GM03348 (cell line): ENCODE measurements at places on chromosomes 7 and 10.
A peak's percentile ranks its signal among the peaks of the same experiment; 100 is the strongest.

GRCh38 chr7:76129366-76129765 lies 72.3 kb upstream of the SRRM3 start:
- DNase-seq, result no peak

DNA sequence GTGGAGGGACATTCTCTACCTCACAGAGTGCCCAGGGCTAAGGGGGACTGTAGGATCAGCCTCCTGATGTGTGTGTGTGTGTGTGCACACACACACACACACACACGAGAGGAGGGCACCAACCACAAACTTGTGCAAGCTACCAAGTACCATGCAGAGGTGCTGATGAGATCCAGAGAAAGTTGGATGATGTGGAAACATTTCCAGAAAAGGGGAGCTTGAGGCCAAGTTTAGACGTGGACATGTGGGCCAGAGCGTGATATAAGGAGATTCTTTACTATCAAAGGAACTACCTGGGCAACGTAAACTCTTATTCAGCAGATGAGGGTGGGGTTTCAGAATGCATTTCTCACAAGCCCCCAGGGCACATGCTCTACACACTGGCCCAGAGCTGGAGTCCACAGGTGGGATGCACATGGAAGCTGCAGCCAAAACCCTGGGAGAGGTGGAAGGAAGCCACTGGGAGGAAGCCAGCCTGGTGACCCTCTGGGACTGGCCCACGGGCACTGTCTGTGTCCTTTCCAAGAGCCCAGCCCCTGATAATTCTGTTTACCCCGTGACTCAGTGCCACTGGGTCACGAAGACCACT lies 53.5 kb downstream of the DLG5 start:
- DNase-seq, result no peak

DNA sequence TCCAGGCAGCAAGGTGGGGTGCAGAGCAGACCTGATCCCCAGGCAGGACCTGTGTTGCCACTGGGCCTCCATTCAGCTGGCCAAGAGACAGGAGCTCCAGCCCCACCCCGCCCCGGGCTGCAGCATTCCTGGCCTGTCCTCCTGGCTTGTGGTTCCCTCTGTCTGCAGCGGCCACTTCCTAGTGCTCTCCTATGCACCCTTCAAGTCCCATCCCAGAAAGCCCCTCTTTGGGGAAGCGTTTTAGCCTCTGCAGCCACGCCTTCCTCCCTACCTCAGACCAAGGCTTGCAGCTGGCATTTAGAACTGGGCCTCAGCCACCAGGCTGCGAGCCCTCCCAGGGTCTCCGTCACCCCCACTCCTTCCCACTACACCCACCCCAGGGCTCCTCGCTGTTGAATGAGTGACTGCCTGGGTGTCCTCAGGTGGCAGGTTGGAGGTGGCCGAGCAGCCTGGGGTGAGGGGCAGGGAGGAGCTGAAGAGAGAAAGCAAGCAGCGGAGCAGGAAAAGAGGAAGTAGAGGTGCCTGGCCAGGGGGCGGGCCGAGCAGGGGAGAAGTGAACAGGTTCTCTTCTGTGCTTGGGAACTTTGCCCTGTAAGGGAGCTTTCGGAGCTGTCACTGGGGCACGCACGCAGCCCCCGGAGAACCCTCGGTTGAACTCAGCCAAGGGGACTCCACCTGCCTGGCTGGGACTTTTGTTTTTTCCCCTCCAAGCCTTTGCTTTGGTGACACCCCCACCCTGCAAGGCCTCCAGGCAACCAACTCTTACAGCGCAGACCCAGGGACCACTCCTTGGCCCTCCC lies 109.1 kb upstream of the TNRC18 start:
- peak; percentile 63 for DNase-seq

DNA sequence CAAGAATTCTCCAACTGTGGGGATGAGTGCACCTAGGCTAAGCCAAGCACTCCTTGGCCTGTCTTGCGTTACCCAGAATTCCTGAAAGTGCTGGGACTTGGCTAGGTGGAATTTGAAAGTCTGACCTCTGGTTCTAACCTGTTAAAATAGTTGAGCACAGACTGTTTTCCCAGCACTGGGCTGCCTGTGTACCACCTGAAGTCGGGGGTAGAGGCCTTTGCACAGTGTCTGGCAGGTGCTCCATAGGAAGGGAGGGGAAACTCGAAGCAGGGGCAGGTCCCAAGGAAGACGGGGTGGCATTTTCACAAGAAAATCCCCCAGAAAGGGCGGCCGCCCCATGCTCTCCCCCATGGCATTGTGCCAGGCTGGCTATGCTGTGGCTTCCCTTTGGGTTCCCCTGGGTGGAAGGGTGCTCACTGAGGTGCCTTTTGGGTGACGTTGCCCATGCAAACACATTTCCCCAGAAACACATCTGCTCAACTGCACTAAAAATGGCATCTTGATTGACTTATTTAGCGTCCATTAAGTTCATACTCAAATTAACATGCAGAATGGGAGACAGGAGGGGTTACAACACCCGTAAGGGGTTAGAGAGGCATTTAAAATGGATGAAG lies 62.9 kb downstream of the SYPL1 start:
- DNase-seq, result no peak

GRCh38 chr7:17770710-17771375 lies 169.5 kb downstream of the SNX13 start:
- DNase-seq, result no peak

DNA sequence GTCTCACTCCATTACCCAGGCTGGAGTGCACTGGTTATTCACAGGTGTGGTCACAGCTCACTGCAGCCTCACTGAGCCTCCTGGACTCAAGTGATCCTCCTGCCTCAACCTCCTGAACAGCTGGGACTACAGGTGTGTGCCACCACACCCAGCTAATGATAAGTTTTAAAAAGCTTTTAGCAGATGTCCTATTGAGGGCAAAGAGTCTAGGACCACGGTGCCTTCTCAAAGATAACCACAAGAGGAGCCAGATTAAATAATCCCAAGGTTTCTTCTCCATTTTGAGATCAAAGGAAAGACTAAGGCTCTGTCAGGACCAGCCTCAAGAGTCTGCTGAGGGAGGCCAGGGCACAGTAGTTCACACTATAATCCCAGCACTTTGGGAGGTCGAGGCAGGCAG lies 4.7 kb downstream of the ATP5MF start:
- DNase-seq, result no peak

GRCh38 chr7:131370523-131370968 lies 42.9 kb downstream of the MKLN1 start:
- DNase-seq, result peak; percentile 16

- DNase-seq, result no peak
Measured at GRCh38 chr7:17863095-17863808, 77.0 kb downstream of the SNX13 start.

DNA sequence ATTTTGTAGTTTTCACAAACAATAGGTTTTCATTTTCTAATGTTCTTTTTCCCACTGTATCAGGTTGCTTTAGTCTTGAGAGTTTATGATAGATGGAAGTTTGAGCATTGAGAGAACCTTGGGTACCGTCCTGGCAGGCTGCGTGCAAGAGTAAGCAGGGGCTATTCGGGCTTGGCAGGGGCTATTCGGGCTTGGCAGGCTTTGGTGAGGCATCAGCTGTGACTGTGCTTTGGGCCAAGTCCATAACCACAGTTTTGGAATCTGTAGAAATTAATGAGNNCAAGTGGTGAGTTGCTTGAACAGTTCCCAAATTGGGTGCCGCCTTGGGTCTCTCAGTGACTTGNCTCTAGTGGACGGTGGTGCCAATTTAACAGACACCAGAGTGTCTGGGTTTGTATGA lies 424.6 kb downstream of the PAXIP1 start:
- no peak for DNase-seq

DNA sequence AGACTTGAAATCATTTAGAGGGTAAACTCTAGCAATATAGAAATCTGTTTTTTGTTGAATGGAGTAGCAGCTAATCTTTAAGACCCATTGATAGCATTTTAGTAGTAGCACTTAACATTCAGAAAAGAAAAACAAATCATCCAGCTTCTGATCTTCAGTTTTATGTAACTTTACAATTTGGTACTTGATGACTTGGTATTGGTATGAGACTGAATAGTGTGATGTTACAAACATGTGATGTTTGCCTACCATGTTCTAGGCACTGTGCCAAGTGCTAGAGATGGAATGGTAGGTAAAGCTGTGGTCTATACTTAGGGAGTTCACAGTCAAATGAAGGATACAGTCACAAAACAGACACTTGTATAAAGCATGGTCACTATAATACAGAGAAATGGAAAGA lies 21.3 kb downstream of the ZEB1 start:
- no peak for DNase-seq

- peak; percentile 79 for DNase-seq
Measured at GRCh38 chr7:48299580-48300169, 128.4 kb downstream of the ABCA13 start.

DNA sequence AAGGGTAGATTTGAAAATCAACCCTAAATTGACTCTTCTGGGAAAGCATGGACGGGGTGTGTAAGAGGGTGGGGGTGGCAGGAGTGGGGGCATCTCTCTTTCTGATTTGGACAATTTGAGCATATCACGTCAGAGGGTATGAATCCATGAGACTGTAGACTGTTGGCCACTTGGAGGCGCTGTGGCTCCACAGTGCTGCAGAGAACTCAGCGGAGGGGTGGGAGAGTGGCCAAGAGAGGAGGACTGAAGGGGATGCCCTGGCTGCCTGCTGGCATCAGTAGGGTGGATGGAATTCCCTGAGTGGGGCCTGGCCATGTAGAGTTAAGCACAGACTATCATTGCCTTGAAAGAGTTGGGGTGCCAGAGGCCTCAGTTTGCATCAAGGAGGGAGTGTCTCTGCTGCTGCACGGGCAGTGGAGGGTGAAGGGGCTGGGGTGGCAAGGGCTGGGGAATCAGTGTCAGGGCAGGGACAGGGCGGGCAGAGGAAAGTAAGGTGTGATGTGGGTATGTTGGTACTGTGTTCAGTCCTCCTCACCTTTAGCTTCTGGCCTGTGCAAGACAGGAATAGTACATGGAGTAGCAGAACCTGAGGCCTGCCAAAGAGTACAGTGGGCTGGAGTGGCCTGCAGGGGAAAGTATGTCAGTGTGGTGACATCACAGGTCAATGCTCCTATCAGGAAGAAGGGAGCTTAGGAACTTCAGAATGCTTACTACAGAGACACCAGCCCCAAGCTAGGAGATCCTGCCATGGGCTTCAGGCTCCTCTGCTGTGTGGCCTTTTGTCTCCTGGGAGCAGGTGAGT lies 133.5 kb upstream of the PRSS58 start:
- DNase-seq, result no peak

DNA sequence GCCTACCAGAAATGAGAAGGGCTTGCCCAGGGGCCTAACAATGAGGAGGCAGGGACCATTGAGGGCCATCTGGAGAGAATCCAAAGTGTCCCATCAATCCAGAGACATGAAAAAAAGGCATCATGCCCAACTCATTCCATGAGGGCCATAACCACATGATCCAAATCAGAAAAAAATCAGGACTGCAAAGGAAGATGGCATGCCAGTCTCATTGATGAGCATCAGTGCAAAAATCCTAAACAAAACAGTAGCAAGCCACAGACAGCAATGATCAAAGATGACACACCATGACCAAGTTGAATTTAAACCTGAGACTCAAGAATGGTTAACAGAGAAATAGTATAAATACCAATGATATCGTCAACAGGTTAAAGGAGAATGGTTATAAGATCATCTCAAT lies 7.0 kb upstream of the CYP3A4 start:
- no peak for DNase-seq

- no peak for DNase-seq
Measured at GRCh38 chr10:93947055-93947454, 46.7 kb upstream of the PLCE1 start.

GRCh38 chr10:9081253-9081652 lies 1026.8 kb downstream of the GATA3 start:
- DNase-seq, result no peak

DNA sequence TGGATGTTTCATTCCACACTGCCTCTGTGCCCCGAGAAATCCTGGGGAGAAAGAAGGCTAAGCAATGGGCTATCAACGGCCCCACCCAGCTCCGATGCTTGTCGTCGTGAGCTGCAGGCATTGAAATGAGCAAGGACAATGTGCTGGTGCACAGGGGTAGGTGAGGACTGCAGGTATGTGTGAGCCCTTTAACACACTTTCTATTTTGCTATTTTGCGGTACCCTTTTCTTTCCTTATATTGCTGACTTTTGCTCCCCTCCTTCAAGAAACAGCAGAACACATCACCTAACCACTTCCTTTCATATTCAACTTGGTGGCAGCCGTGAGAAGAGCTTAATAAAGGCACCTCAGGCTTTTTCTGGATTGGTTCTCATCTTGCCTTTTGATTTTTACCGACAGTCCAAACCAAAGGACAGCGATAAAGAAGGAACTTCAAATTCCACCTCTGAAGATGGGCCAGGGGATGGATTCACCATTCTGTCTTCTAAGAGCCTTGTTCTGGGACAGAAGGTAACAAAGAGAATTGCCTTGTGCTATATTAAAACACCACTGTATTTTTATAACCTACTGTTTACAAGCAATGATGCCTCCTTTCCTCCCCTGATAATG lies 39.2 kb downstream of the AIFM2 start:
- no peak for DNase-seq

GRCh38 chr7:83111391-83111790 lies 51.3 kb downstream of the PCLO start:
- DNase-seq, result no peak

DNA sequence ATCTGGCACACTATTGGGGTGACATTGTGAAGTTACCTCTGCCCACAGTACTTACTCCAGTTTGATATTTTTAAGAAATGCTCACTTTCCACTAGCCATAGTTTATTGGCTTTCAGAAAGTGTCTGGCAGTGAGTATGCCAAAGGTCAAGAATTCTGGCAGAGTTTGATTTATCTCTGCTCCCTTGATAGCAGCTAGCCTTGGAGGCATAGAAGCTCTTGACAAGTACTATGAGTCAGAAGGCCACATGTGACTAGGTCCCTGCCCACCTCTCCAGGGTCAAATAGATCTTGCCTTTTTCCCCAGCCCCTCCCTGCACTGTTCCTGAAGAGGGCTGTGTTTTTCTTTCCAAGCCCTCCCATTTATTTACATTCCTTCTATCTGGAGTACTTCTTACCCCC lies 202.2 kb downstream of the AUTS2 start:
- no peak for DNase-seq

GRCh38 chr7:1297017-1297960 lies 64.6 kb downstream of the UNCX start:
- no peak for DNase-seq

- no peak for DNase-seq
Measured at GRCh38 chr10:586151-586550, 103.3 kb downstream of the DIP2C start.

GRCh38 chr10:7589748-7590147 lies 77.0 kb downstream of the ITIH5 start:
- DNase-seq, result no peak

DNA sequence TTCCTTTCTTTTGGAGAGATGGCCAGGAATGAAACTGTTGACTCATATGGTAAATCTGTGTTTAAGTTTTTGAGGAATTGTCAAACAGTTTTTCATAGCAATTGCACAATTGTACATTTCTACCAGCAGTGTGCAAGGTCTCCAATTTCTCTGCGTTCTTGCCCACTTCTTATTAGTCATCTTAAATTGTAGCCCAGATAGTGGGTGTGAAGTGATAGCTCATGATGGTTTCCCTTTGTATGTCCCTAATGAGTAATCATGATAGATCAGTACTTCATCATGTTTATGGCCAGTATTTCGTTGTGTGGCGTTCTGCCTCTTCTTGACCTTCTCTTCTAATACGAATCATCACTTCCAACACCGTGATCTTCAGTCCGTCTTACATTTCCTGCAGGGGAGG lies 136.3 kb downstream of the DOCK1 start:
- DNase-seq, result peak; percentile 86
